ENCODE measurements at places on chromosomes 11 and 22.

DNA sequence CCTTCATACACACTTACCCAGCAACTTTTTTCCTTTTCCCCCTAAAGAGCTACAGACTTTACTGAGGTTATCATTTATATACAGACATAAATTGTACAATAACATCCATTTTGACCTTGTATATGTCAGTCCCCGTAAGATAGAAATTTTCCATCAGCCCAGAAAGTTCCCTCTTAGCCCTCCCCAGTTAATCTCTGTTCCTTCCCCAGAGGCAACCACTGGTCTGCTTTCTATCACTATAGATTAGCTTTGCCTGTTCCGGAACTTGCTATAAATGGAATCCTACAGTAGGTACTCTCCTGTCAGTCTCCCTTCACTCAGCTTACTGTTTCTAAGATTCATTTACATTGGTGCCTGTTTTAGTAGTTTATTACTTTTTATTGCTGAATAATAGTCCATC, 54.9 kb downstream of the TSPAN18 start:
- DNase-seq, result no peak
- H3K36me3 ChIP-seq, result peaks cover 2% of the 10 kb centered on the region
- no peak overlapping the region for H3K4me3 ChIP-seq

DNA sequence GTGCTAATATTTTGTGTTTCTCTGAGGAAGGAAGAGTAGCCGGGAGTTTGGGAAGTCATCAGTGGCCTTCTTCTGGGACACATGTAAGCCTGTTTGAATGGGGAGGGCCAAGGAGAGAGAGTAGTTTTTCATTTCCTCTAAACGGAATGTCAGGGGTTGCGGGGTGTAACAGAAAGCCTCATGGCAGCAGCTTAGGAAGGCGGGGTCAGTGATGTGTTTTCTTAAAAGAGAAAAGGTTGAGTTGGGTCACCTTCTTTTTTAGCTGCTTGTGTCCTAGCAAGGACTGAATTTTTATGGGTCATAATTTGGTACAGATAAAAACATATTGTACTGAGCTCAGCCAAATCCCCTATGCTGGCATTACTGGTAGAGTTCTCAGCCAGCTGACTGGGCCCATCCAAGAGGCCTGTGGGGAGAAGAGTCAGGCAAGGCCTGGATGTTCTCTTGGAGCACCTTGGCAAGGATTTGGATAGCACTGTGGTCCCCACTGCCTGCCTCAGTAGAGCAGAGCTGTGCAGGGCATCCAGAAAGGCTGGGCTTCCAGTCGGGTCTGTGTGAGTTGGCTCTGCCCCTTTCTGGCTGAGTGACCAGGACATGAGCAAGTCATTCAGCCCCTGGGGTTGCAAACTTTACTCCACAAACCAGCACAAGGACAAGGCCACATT, 29.4 kb upstream of the NAV2 start:
- H3K36me3 ChIP-seq, result no peaks in the 10 kb centered on the region
- H3K27me3 ChIP-seq, result no peaks in the 10 kb centered on the region
- H3K27ac ChIP-seq, result no peak overlapping the region
- DNase-seq, result no peak
- no peak overlapping the region for H3K4me3 ChIP-seq
- no peaks in the 10 kb centered on the region for H3K4me1 ChIP-seq

DNA sequence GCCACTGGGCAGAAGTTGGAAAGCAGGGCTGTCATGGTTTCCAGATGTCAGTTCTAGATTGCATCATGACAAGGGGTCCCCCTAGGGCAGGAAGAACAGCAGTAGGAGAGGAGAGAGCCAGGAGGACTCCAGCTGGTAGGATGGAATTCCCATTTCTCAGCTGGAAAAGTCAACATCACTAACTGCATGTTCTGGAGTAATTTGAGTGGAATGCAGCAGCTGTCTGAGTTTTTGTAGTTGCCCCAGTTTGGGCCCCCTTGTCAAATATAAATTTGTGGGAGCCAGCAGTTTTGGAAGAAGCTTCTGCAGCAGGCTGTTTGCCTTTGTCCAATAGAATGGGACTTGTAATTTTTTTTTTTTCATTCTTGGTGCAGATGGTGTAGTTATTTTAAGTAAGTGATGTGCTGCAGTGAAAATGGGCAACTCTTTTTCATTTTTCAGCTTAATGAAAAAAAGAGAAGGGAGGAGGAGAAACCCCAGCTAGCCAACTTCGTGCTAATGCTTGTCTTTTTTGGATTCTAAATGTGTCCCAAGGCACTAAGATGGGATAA, 86.9 kb downstream of the LDLRAD3 start:
- H3K4me3 ChIP-seq, result no peak overlapping the region
- H3K27ac ChIP-seq, result no peak overlapping the region
- no peaks in the 10 kb centered on the region for H3K27me3 ChIP-seq
- no peaks in the 10 kb centered on the region for H3K36me3 ChIP-seq
- H3K4me1 ChIP-seq, result no peaks in the 10 kb centered on the region
- no peak for DNase-seq

DNA sequence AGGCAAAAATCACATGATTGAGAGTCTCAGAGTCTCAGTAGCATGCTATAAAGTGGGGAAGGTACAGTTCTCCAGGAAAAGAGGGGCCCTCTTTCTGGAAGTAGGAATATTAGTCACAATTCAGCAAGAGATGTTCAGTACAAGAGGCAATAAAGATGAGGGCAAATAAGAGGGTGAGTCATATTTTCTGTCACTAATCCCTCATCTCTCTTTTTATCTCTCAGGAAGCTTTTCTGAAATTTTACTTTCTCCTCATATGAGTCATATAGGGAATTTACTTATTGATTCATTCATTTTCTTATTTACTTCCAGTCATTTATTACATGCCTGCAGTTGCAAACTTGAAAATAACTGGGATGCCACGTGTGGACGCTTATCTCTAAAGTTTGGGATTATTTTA, 3.4 kb upstream of the NXPE1 start:
- DNase-seq, result no peak
- no peaks in the 10 kb centered on the region for H3K4me1 ChIP-seq
- H3K27ac ChIP-seq, result no peak overlapping the region
- no peaks in the 10 kb centered on the region for H3K27me3 ChIP-seq
- H3K4me3 ChIP-seq, result no peak overlapping the region

GRCh38 chr11:124873951-124874350, 8.7 kb downstream of the ROBO3 start:
- H3K36me3 ChIP-seq, result no peaks in the 10 kb centered on the region
- peaks cover 30% of the 10 kb centered on the region for H3K4me1 ChIP-seq
- peaks cover 73% of the 10 kb centered on the region for H3K27me3 ChIP-seq
- H3K4me3 ChIP-seq, result no peak overlapping the region
- no peak for DNase-seq

GRCh38 chr22:31937341-31937740, 7.0 kb upstream of the YWHAH start:
- no peak for DNase-seq
- H3K4me1 ChIP-seq, result no peaks in the 10 kb centered on the region
- no peaks in the 10 kb centered on the region for H3K36me3 ChIP-seq
- H3K27me3 ChIP-seq, result peaks cover 5% of the 10 kb centered on the region
- H3K4me3 ChIP-seq, result no peak overlapping the region
- no peak overlapping the region for H3K27ac ChIP-seq

DNA sequence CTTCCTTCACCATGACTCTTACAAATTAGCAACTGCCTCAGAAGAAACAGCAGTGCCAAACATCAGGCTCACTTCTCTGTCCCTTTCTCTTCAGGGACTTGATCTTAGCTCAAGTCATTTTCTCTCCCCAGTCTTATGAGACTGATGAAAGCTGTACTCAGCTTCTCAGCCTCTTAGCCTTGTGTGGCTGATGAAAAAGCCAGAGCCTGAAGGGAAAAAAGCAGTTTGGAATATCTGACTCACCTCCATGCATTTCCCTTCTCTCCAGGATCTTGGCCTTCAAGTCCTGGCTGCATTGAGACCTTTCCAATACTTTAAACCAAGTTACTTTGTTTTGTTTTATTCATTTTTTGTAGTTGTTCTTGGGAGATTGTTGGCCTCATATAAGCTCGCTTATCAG, 195.9 kb downstream of the SPON1 start:
- no peaks in the 10 kb centered on the region for H3K4me1 ChIP-seq
- H3K36me3 ChIP-seq, result no peaks in the 10 kb centered on the region
- H3K27me3 ChIP-seq, result no peaks in the 10 kb centered on the region
- no peak for DNase-seq

DNA sequence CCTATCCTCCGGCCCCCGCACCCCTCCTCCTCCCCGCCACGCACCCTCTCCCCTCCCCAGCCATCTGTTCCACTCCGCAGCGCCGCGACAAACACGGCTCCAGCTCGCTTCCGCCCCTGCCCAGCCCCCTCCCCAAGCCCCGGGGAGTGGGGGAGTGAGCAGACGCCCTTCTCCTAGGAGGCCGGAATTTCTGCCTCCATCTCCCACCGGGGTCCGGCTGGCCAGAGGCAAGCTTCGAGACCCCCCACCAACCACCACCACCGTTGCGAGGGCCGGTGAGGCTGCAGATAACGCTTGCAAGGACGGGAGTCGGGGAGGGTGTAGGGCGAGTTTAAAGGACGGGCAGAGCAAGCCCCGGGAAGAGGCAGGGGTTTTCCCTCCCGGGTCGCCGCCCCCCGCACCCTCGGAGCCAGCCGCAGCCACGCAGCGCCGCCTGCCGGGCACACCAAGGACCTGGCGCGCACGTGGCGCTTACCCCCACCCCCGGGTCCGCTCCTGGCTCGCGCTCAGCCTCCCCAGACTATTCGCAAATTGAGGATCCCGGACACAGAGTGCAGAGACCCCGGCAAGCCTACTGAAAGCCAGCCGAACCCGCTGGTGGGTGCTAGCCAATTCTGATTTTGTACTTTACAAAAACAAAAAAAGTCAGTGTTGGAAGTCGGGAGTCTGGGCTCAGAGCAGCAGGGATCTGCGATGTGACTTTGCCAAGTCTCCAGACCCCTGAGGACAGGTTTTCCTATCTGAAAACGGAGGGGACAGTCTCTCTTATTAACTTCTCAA, 22.6 kb downstream of the RTN4RL2 start:
- peaks cover 2% of the 10 kb centered on the region for H3K4me1 ChIP-seq
- H3K4me3 ChIP-seq, result peak overlapping the region; percentile 21
- peak; percentile 78 for DNase-seq
- peaks cover 14% of the 10 kb centered on the region for H3K36me3 ChIP-seq

GRCh38 chr22:43005106-43005505, 9.8 kb downstream of the PACSIN2 start:
- H3K27ac ChIP-seq, result no peak overlapping the region
- no peaks in the 10 kb centered on the region for H3K36me3 ChIP-seq
- peaks cover 12% of the 10 kb centered on the region for H3K4me1 ChIP-seq

All from T-cell (primary cell).